ENCODE measurements at places on chromosomes 4 and X.

DNA sequence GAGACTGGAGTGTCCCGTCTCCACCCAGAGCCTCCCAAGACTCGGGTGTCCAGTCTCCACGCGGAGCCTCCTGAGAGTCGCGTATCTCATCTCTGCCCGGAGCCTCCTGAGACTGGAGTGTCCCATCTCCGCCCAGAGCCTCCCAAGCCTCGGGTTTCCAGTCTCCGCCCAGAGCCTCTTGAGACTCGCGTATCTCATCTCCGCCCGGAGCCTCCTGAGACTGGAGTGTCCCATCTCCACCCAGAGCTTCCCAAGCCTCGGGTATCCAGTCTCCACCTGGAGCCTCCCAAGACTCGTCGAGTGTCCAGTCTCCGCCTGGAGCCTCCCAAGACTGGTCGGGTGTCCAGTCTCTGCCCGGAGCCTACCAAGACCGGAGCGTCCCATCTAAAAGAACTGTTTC, 2.3 kb downstream of the FAM47C start:
- no peak for DNase-seq

DNA sequence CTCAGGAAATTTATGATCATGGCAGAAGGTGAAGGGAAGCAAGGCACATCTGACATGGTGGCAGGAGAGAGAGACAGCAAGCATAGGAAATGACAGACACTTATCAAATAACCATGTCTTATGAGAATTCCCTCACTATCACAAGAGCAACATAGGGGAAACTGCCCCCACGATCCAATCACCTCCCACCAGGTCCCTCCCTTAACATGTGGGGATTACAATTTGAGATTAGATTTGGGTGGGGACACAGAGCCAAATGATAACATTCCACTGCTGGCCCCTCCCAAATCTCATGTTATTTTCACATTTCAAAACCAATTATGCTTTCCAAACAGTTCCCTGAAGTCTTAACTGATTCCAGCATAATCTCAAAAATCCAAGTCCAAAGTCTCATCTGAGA, 8.2 kb upstream of the TMA16 start:
- DNase-seq = no peak

GRCh38 chr4:20318001-20318908, 66.5 kb downstream of the SLIT2 start:
- DNase-seq = no peak

DNA sequence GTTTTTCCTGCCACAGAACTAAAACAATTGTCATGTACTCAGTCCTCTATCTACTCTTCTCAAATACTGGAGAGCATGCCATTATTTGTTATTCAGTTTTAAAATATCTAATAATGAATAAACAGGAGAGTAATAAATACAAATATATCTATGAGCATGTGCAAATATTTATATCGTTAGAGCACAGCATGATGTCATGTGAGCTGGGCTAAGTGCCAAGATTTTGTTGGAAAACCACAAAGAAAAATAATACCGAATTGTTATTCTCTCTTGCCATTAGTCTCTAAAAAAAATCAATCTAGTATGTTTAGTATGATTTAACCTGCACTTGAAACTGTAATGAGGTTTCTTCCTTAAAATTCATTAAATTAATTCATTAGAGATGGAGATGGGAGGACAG, 97.3 kb downstream of the DDX60 start:
- peak; percentile 50 for DNase-seq

GRCh38 chrX:252957-253291, 28.3 kb upstream of the PLCXD1 start:
- no peak for DNase-seq

GRCh38 chr4:70603856-70604255, 11.8 kb downstream of the AMBN start:
- DNase-seq = no peak
